ENCODE measurements at places on chromosomes 13 and 19. TPM values are rescaled to one million over a fixed set of nuclear protein-coding genes. Genes with fewer than 3 reads are reported as not detected.

The PCP2 gene
- total RNA-seq, result not detected

The PSG11 gene
- 0.13 TPM for total RNA-seq

DNA sequence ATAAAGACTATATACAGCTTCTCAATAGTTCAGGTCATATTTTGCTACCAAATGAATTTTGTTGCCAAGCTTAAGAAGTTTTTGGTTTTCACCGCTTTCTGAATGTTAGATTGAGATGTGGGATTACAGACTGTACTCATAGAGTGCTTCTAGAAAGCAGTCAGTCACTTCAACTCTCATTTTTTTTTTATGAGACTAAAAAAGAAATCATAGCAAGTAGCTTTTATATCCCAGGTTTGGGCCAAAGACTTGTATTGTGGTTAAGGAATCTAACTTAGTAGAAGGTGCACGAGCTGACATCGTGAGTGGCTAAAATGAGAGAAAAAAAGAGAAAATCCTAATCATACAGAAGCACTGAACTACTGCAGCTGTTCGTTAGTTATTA lies 2.2 kb upstream of the USPL1 start:
- DNase-seq, result no peak

- DNase-seq, result peak; percentile 93
These were observed 4.8 kb downstream of the SPHK2 start for GRCh38 chr19:48624067-48624594.

DNA sequence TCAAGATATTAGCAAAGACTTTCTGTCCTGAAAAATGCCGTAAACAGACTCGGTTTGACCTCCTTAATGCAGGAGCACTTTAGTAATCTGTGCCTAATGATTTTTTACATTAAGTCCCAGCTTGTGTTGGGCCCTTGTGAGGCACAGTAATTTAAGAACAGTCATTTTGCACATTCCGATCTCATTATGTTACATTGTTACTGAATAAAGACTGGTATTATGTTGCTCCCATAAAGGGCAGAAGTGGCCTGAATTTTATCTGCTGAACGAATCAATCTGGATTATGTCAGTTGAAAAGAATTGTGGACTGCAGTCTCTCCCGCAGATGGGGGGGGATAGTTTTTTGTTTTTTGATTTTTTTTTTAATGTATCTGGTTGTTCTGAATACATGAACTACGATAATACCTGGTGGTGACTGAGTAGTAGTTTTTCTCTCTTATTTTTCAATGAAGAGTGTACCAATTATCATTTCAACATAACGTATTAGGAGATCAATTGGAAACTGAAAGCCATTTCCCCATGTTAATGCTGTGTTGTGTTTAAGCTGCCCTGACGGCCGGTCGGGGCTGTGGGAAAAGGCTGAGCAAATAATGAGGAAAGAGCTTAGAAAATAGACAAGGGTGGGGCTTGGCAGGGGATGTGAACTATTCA lies 290.2 kb downstream of the ZNF536 start:
- no peak for DNase-seq

DNA sequence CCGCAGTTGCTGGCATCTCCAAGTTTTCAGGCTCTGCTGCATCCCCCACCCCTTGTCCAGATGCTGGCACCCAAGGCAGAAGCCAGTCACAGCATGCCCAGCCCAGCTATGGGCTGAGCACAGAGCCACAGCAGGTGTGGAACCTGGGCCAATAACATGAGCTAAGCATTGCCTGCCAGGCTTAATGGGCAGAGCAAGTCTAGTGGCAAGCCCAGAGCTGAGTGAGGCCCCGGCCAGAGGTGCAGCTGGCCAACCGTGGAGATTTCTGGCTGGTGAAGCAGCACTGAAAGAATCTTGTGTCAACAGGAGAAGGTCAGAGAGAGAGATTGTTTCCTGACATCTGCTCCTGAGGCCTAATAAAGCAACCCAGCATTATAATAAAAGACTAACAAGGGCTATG lies 111.0 kb downstream of the B3GLCT start:
- peak; percentile 29 for DNase-seq
